ENCODE measurements at places on chromosomes 2 and 18.

DNA sequence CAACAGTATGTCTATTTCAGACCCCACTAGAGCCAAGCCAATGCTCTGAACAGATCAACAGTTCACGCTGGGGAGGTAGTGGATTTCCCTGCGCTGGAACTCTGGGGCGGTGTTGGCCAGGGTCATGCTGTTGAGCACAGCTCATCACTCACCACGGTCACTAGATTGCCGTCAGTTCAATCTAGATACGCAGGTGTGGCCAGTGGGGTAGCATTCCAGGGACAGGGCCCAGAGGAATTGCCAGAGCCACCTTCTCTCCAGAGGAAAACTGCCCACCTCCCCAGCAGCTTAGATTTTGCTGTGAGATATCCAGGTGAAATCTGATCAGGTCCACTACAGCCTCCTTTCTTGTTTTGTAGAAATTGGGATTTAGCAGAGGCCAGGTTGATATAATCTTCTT, 101.8 kb downstream of the SOX11 start:
- no peak for DNase-seq

- no peak for DNase-seq
Observed at GRCh38 chr2:234029150-234029733, 21.3 kb upstream of the SPP2 start.

GRCh38 chr2:18484625-18485024, 75.8 kb downstream of the RDH14 start:
- DNase-seq, result no peak

DNA sequence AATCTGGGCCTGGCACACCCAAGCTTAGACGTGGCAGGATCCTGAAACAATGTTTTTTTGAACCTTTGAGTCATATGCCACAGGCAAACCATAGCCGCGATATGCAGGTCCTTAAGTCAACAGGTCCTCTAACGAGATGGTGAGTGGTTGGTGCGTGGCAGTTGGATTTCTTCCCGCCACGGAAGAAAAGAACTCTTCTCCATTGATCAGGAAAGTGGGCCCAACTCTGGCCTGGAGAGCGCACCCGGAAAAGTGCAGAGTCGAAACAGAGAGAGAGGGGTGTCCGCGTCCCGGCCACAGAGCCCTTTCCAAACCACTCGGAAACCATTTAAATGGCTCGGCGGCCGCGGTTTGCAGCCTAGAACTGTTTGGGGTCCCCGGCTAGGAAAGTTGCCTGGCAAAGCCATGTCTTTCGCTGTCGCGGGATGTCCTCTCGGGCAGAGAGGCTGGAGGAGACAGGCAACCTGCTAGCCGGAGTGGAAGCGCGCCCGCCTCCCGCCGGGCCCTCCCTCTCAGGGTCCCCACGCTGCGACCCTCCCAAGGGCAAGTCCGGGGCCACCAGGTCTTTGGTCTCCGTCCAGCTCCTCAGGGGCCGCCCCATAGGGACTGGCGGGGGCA, 777 bp downstream of the GALNT3 start:
- no peak for DNase-seq

GRCh38 chr2:239264492-239264837, 136.4 kb downstream of the HDAC4 start:
- DNase-seq, result no peak

DNA sequence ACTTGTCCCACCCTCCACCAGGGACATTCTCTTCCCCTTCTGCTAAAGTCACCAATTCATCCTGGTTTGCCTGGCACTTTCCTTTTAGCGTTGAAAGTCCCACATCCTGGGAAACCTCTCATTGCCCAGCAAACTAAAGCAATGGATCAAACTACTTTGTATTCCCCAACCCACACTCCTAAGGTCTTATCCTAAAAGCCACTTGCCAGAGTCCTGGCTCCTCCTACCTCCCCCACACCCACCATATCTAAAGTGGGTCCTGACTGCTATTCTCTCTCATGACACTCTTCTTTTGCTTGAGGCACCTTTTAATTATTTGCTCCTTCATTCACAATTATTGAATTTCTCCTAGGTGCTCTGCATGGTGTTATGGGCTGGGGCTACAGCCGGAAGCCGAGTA, 40.6 kb downstream of the GKN2 start:
- no peak for DNase-seq

DNA sequence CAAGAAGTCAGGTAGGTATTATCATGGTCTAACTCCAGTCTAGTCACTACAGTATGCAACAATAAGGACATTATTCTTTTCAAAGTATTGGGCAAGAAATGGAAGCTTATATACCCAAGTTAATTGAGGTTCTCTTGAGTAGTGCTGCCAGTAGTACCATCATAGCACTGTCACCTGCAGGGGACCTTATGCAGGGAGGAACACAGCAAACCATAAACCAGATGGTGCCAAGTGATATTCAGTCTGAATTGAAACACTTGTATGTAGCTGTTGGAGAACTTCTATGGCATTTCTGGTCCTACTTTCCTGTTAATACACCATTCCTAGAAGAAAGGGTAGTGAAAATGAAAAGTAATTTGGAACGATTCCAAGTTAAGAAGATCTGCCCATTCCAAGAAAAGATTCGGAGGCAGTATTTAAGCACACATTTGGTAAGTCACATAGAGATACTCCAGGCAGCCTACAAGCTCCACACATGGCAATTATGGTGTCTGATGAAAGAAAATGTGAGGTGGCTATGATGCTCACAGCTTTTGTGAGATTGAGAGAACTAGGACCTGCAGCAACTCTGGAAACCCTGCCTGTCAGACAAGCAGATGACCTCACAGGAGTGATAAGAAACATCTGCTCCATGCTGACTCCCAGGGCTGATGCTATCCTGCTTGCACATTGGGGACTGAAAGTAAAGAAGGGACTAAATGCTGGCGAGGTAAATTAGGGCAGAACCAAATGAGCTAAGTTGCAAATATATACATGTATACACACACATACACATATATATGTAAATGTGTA, 174.7 kb downstream of the MC4R start:
- DNase-seq, result peak; percentile 5

- DNase-seq, result peak; percentile 75
Observed at GRCh38 chr2:65357959-65358294, 74.5 kb downstream of the SPRED2 start.

DNA sequence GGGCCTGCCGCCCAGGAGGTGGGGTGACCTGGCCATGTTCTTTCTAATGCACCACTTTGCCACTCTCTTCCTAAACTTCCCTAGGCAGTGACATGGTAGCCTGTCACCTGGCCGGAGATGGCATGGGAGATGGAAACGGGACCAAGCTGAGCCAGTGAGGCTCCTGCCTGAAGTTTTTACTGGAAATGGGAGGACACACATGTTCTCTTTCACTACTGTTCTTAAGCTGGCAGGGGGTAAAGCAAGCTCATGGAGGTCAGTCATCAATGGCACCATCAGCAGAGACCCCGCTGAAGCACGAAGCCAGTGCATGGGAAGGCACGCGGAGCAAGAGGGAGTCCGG, 50.7 kb downstream of the ATIC start:
- no peak for DNase-seq

DNA sequence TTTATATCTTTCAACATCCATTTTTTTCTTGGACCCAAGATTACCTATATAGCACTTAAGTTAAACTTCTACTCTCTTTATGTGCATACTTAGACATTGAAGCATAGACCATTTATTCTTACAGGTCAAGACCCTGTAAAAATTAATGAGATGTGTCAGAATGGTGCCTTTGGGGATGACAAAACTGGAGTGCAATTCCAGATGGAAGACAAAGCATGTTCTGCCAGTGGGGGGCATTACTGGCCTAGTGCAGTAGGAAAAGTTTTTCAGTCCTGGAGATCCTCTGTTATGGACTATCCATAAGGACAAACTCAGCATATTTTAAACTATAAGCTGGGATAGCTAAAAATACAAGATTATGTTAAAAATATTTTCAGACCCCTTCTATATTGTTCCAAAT, 57.8 kb upstream of the MMADHC start:
- DNase-seq, result no peak

DNA sequence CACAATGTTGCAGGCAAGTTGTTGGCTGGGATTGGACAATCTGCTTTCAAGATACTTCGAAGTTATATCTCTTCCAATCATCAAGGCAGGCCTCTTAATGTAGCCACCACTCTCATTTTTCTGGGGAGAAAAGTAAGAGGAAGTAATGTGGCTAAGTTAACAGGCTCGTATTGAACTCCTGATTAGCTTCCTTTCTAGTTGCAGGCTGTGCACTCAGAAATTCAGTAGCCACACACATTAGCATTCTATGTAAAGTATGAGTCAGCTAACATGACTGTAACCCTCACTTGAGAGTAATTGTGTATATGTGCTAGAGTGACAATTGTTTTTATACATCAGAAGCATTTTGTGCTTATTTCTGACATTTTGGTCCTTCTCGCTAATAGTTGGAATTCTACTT, 3.3 kb downstream of the TWSG1 start:
- DNase-seq, result peak; percentile 39

DNA sequence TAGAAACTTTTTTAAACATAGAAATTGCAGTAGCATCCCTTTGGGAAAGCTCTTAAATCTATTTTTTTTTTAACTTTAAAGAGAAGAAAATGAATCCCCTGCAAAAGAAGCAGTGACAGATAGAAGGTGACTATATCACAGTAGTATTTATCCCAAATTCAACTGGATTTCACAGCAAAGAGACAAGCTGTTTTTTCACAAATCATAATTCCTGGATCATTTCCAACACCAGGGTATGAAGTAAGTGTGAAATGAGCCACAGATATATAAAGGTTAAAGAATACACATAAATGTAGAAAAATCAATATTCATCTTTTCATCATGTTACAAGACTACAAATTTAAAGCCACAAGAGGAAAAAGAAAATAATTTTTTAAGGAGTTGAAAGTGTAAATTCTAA, 1404.9 kb upstream of the NXPH2 start:
- DNase-seq, result no peak

- no peak for DNase-seq
Observed at GRCh38 chr2:127957240-127957639, 70.6 kb downstream of the SAP130 start.

DNA sequence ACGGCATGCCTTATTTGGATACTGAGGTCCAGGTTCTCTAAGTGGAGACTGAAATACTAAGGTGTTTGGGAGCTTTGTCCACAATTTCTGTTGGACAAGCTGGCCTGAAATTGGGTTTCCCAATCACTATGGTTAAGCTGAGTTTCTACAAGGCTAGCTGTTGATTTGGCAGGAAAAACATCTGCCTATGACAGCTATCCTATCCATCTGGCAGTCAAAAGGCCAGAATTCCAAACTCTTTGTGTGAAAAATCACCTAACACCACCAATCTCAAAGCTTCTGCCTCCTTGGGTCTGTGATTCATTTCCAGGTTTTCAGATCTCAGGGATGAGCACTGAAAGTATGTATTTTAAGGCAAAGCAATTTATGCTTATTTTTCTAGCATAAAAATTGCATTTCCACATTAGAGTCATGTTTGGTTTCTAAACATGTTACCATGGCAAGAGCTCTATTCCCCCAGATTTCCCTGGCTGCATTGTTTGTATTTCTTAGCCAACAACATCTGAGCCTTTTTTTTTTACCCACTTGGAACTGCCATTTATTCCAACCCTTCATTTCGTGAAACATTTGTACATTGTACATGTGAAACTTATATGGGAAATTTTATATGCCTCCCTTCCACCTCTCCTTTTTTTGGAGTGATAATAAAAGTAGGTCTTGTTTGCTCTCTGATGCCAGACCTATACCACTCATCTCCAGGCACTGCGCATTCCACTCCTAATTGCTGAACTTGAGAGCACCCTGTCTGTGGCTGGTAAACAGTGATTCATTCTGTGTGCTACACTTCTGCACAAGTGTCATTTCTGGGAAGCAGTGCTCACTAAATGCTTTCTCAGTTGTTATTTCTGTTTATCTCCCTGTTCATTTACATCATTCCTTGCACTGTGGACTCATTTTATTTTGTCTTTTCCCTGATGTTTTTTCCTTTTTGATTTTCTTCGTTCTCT, 15.9 kb upstream of the CCDC85A start:
- no peak for DNase-seq

- DNase-seq, result no peak
Observed at GRCh38 chr2:112768432-112768831, 4.0 kb upstream of the CKAP2L start.

DNA sequence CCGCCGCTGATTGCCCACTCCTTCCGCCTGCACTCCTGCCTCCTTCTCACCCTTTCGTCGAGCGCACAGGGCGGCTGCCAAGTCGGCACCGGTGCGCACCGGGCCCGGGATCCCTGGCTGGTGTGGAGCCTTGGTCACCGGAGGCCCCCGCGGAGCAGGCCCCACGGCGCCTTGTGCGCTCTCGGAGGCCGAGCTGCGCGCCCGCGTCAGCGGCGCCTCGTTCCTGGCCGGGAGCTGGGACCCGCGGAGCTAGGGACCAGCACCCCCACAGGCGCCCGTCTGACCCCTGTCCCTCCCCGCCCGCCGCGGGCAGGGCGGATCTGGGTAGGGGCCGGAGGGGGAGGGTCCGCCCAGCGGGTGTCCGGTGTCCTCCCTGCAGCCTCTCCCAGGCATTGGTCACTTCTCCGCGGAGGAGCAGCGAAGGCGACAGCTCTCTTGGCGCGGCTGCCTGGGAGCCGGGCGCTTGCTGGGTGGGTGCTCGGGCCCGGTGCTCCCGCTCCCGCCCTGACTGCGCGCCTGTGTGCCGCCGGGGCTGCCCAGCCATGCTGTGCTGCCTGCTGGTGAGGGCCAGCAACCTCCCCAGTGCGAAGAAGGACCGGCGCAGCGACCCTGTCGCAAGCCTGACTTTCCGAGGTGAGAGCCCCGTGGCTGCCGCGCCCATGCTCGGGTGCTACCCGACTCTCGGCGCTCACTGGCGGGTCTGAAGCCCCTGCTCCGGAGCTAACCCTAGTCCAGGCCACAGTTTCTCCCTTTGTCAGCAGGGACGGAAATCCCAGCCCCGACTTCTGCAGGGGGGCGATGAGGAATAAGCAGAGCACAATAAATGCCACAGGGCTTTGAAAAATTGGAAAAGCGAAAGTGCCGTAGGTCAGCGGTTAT, 13.2 kb downstream of the DYSF start:
- no peak for DNase-seq

- DNase-seq, result no peak
Observed at GRCh38 chr18:7608781-7609201, 41.7 kb downstream of the PTPRM start.

GRCh38 chr18:44035554-44035953, 645.1 kb upstream of the SETBP1 start:
- DNase-seq, result no peak

DNA sequence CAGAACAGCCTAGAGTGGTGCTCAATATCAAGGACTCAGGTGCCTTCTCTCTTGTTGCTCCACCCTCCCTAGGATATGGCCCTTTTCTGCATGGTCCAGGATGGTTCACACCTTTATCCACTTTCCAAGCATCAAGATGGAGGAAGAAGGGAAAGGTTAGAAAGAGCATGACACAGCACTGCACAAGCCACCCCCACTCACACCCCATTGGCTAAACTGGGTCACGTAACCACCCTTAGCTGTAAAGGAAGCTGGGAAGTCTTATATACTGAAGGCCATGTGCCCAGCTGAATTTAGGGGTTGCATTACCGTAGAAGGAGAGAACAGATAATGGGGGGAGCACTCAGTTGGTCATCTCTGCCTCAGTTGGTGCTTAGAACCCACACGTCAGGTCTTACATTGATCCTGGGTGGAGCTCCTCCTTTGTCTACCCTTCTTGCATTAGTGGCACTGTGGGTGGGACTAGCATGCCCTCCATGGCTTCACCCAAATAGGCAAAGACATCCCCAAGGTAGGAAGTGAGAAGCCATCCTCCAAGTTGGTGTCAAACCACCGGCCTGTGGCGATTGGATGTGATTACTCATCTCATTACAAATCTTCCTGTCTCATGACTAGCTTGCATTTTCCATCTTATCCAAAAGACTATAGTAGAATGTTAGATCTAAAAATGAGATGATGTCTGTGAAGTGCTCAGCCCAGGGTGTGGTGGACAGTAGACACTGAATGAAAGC, 248.5 kb downstream of the HAUS1 start:
- DNase-seq, result no peak

Data from GM12865 (cell line).